ENCODE measurements at places on chromosomes 5 and 9.

GRCh38 chr9:20048985-20049384 lies 260.1 kb upstream of the SLC24A2 start:
- no peak for DNase-seq

DNA sequence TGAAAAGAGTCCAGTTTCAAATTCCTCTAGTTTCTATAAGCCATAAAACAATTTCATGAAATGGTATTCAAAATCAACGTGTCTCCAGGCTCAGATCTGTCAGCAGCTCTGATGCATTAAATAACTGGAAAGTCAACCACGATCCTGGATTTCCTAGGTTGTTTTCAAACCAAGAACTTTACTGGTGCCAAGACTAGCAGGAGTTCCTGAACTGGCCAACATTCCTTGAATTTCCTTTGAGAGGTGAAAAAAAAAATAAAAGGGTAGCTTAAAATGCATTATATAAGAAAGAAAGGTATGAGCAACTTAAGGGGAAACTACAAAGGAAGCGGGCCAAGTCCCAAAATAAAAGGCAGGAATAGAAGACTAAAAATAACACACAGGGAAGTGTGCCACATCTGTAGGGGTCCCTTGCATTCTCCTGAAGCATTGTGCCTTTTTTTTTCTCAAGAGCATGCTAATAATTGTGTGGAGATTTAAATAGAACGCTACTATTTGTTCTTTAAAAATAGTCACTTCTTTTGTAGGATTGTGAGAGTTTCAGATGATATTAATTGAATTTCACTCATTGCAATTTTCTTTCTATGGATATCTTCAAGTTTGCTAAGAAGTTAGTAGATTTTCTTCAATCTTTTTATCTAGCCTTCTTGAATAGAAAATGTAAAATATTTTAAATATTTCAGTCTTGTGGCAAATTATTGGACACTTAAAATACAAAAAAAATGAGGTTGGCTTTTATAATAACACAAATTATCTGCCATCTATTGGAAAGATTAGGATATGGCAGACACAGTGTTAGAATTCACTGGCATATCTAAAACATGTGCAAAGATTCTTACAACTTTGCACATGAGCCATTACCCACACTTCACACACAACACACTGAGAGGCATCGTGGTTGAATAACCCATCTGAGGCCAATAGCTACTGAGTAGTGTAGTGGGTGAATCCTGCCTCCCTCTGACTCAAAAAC lies 15.3 kb downstream of the ESM1 start:
- no peak for DNase-seq

DNA sequence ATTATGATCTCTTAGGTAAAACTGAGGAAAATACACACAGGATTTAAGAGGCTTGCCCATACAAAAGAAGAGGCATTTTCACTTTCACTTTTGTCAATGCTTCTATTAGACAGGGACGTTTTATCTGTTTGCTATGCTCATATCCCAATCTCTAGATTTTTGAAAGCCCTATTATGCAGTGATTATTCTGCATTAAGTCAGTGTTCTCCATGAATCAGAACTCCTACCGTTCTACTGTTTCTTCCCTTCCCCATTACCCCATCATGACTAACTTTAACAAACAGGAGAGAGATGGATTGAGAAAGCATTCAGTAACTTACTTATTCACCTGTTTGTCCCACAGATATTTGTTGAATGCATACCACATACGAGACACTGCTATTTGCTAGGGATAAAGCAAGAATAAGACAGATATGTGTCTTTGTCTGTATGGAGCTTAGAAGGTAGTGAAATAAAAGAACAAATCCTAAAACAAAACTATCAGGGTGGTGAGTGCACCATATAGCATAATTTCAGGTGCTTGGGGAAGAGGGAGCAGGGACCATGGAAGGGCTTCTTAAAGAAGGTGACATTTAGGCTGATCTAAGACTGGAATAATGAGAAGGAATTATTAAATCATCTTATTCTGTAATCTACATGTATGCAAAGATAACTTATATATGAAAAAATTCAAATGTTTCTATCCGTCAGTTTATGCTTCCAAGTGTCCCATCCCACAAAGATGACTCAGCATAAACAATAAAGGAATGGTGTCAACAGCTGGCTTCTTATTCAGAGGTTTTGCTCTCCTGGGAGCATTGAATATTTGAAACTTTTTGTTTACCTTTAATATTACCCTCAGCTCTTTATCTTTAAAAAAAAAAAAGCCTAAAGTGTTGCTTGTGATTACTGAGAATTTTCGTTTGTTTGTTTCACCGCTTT lies 328.1 kb downstream of the HINT1 start:
- no peak for DNase-seq

DNA sequence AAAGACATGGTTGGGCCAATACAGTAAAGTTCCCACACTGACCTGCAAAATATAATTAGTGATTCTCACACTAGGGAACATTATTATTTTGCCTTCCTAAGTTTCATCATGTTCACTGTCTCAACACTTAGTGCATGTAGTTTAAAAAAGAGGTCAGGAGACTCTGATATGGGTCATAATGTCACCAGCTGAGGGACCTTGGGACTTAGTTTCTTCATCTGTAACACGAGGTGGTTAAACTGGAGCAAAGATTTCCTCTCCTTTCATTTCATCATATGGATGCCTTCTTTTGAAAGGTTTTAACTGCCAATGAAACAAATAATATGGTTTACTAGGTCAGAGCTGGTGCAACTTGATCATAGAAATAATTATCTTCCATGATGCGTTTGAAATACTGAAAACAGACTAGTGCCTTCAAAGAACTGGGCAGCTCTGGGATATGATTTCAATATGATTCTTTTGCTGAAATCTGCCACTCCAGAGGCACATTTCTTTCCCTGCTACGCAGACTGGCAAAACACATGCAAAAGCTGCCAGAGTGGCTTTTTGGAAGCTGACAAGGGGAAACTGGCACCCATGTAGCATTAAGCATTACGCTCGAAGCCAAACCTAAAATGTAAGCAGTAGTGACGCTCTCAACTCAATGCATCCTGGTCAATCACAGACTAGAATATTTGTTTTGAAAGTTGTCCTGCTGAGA lies 20.8 kb downstream of the RETREG1 start:
- DNase-seq, result no peak

DNA sequence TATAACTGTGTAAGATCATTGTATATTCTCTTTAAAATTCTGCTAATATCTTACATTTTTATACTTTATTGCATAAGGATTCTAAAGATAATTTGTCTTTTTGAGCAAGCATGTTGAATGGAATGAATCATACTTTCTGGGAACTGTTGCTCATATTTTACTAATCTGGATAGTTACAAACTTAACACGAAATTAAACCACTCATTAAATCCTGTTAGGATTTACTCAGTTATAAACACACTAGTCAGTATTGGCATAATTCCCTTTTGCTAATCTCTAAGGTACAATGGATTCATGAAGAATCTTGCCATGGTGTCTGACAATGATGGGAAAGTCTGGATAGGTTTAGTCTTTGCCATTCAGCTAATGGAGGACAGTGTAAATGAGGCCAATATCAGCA lies 338.1 kb upstream of the SMC2 start:
- peak; percentile 30 for DNase-seq

All from fibroblast of skin of left biceps (primary cell).